Adrenal gland (tissue), 19 donors: ENCODE measurements at places on chromosomes 2 and 18.

DNA sequence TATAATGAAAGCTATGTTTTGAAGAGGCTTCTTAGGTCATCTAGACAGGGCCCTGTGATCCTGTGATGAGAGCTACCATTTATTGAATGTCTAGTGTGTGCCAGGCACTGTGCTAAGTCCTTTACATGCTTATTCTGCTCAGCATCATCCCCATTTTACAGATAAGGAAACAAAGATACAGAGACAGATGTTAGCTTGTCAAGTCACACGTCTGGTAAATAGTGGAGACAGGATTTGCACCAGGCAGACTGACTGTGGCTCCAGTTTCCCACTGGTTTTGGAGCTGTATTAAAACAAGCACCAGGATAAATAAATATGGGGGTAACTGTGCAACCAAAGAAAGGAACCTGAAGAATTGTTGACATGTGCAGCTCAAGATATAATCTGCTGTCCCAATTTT is 19.2 kb upstream of the EML6 start:
- no peaks in the 10 kb centered on the region for H3K4me1 ChIP-seq
- DNase-seq: no peak
- no peaks in the 10 kb centered on the region for H3K27me3 ChIP-seq
- H3K27ac ChIP-seq: no peak overlapping the region
- H3K36me3 ChIP-seq: no peaks in the 10 kb centered on the region

DNA sequence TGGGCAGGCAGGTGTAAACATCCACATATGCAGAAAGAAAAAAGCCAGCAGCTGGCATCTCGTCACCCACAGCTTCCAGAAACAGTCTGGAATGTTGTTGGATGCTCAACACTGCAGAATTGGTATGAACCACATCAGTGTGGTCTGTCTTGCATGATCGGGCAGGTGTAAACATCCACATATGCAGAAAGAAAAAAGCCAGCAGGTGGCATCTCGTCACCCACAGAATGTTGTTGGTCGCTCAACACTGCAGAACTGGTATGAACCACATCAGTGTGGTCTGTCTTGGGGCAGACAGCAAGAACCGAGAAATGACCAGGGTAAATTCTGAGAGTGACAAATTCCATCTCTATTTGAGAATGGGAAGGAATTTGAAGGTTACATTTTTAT is 39.6 kb downstream of the DOCK10 start:
- DNase-seq: no peak
- no peaks in the 10 kb centered on the region for H3K4me1 ChIP-seq
- no peak overlapping the region for H3K27ac ChIP-seq
- no peaks in the 10 kb centered on the region for H3K27me3 ChIP-seq

DNA sequence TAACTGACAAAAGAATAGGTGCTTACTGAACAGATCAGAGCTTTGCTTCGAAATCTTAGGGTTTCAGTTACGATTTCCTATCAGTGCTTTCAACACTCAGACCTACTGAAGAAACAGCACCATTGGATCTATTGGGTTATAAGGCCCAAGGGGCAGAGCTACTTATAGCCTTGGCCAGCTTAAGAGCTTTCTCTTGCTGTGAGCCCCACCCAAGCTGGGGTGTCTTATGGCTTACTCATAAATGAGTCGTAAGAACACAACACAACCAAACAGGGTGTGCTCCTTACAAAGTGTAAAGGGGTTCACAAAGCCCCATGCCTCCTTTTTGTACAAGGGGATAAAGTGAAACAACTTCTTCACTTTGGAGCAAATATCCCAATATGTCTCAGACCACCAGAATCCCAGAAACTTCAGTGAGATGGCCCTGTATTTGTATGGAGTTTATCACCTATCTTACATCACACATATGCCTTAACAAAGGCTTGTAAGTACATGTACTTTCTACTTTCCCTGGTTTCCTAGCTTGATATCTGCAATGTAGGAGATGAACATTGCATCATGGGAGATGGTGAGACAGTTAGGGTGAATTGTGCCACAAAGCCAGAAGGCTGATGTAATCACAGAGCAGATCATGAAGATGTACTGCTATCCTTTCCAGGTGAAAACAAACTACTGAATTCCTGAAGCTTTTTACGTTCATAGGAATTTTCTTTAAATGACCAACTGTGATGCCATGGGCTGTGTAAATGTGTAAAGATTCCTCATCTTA is 115.5 kb upstream of the GLI2 start:
- no peaks in the 10 kb centered on the region for H3K36me3 ChIP-seq
- H3K27ac ChIP-seq: no peak overlapping the region
- no peak for DNase-seq
- H3K4me3 ChIP-seq: no peak overlapping the region
- no peaks in the 10 kb centered on the region for H3K4me1 ChIP-seq
- H3K27me3 ChIP-seq: no peaks in the 10 kb centered on the region

DNA sequence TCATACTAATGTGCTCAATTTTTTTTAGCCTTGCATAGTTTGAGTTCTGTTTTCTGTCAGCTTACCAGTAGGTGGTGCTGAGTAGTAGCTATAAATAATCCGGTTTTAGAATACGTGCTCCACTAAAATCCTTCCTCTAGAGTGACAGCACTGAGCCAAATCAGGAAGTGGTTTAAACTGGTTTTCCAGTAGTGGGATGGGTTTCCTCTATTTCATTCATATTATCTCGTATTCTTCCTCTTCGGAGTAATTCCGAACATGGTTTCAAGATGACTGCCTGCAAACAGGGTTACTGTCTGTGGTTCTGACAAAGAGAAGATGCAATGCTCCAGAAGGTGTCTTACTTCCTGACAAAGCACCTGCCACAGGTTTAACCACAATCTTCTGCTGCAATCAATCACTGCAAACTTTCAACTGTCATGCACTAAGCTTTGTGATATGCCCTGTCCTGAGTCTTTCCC is 496.9 kb upstream of the VRK2 start:
- no peak for DNase-seq
- no peaks in the 10 kb centered on the region for H3K36me3 ChIP-seq
- no peak overlapping the region for H3K4me3 ChIP-seq
- H3K4me1 ChIP-seq: no peaks in the 10 kb centered on the region

DNA sequence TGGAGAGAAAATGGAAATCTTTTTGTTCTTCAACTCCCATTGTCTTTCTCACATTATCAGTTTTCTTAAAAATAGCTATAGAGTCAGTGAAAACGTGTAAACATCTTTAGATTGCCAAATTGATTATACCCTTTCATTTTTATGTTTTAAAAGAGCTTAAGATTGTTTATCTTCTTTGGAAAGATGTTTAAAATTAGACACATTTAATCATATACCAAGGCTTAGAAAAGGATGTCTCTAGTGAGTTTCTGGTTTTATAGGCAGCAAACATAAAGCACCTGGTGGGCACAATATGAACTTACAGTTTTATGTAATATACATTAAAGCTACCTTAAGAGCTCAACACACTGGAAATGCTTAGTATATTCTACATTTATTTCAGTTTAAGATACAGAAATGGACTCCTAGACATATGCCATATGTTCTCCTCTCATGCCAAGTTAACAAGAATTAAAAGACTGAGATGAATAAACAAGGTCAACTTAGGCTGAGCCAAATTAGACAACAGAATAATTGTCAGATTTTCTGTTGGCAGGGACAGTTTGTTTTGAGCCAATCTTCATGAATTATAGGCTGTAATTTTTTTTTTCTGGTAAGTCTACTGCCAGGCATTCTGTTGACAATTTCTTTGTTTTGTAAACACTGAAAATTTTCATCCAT is 112.7 kb downstream of the OTX1 start:
- no peak overlapping the region for H3K27ac ChIP-seq
- H3K4me3 ChIP-seq: no peak overlapping the region
- no peak for DNase-seq
- H3K4me1 ChIP-seq: no peaks in the 10 kb centered on the region

DNA sequence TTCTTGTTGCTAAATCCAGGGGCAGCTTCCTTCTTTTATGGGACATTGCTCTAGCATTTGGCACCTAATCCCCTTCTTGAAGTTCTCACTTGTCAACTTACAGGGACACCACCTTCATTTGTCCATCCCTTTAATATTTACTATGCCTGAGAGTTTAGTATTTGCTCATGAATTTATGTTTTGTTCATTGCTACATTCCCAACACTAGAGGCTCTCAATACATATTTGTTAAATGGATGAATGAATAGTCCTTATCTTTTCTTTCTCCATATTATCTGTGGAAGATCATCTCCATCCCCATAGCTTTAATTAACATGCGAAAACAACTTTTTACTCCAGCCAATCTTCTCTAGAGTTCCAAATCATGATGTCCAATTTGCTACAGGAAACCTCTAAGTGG is 5.4 kb downstream of the CWC22 start:
- no peaks in the 10 kb centered on the region for H3K27me3 ChIP-seq
- DNase-seq: no peak
- no peaks in the 10 kb centered on the region for H3K36me3 ChIP-seq
- no peak overlapping the region for H3K4me3 ChIP-seq
- H3K4me1 ChIP-seq: peaks cover 11% of the 10 kb centered on the region

DNA sequence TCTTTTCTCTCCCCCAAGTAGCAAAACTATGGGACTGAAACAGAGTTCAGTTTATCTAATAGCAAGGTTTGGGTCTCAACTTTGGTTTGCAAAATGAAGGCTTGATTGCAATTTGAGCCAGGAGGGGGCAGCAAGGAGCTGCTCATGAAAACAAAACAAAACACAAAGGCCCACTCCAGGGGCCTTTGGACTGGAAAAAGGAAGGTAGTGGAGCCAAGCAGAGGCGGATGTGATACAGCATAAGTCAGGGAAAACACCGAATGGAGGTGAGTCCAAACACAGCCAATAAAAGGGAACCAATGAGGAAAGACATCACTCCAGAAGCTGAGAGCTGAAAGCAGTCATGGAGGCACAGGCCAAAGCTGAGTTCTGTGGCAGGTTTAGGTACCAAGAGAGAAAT is 799.7 kb upstream of the ACVR2A start:
- no peaks in the 10 kb centered on the region for H3K36me3 ChIP-seq
- H3K27me3 ChIP-seq: no peaks in the 10 kb centered on the region

- no peaks in the 10 kb centered on the region for H3K27me3 ChIP-seq
- DNase-seq: no peak
- no peak overlapping the region for H3K27ac ChIP-seq
Measured at GRCh38 chr18:11818486-11819203, 32.6 kb upstream of the CHMP1B start.

- DNase-seq: no peak
- no peaks in the 10 kb centered on the region for H3K27me3 ChIP-seq
- H3K4me1 ChIP-seq: no peaks in the 10 kb centered on the region
- H3K36me3 ChIP-seq: no peaks in the 10 kb centered on the region
- H3K4me3 ChIP-seq: no peak overlapping the region
- H3K27ac ChIP-seq: no peak overlapping the region
Measured at GRCh38 chr2:36013064-36013463, 342.5 kb upstream of the CRIM1 start.

DNA sequence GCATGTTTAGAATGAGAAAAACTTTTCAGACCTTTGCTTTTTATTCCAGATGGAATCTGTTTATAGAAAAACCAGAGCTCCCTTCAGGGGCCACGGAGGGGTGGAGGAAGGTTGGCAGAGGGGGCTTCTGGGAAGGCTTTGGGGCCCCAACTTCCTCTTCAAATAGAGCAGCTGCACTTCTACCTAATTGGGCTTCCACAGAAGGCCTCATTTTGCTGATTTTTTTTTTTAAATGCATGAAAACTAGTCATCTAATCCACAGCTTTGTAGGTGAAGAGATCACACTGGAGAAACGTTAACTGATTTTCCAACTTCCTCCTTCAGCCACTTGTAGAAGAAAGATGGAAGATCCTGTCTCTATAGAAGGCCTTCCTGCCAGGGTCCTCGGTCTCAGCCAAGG is 181.8 kb downstream of the BCL11A start:
- no peak for DNase-seq
- H3K27me3 ChIP-seq: no peaks in the 10 kb centered on the region
- no peaks in the 10 kb centered on the region for H3K4me1 ChIP-seq
- no peak overlapping the region for H3K4me3 ChIP-seq

DNA sequence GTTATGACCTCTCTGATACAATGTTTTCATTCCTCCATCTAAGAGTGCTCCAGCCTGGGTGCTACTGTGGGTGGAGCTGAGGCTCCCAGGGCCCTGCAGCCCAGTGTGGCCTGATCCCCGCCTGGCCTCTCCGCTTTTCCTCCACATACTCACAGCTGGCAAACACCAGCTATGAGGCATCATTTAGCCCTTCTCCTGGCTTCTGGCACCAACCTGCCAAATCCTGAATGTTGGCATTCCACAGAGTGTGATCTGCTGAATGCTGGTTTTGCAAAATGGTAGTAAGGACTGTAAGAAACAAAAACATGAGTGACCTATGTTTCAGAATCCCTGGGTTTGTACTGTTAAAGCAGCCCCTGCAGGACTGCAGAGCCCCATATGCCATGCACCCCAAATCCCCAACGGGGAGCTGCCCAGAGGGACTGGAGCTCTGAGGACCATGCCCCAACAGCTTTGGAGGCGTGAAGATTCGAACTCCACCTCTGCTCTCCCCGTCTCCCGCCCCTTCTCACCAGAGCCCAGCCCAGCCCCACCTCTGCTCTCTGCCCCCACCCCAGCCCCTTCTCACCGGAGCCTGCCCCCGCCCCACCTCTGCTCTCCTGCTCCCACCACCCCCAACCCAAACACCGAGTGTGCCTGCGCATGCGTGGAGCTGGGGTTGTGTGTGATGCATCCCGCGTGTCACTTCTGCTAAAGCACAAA is 4.2 kb downstream of the SLC66A2 start:
- peaks cover 10% of the 10 kb centered on the region for H3K36me3 ChIP-seq
- DNase-seq: no peak
- no peak overlapping the region for H3K4me3 ChIP-seq
